Karpas-422 (cell line): ENCODE measurements at places on chromosomes 7 and 10. TPM values are rescaled to one million over a fixed set of nuclear protein-coding genes. Genes with fewer than 3 reads are reported as not detected.
A peak's percentile ranks its signal among the peaks of the same experiment; 100 is the strongest.

Gene HEPACAM2
- total RNA-seq, result 0.30 TPM in 1 of 2 replicates, not detected in the other

- no peaks in the 10 kb centered on the region for H3K36me3 ChIP-seq
- H3K4me1 ChIP-seq, result no peaks in the 10 kb centered on the region
- no peaks in the 10 kb centered on the region for H3K27me3 ChIP-seq
- DNase-seq, result no peak
- no peak overlapping the region for H3K27ac ChIP-seq
- H3K4me3 ChIP-seq, result no peak overlapping the region
Measured at GRCh38 chr10:22977751-22978150, 49.9 kb downstream of the ARMC3 start.

Gene DRGX
- not detected in 2 replicates for total RNA-seq

- H3K4me1 ChIP-seq, result peaks cover 22% of the 10 kb centered on the region
- H3K27me3 ChIP-seq, result peaks cover 5% of the 10 kb centered on the region; the same call in 1 of the 2 replicates
- H3K27ac ChIP-seq, result no peak overlapping the region
Measured at GRCh38 chr7:69090936-69091335, 507.3 kb upstream of the AUTS2 start.

DNA sequence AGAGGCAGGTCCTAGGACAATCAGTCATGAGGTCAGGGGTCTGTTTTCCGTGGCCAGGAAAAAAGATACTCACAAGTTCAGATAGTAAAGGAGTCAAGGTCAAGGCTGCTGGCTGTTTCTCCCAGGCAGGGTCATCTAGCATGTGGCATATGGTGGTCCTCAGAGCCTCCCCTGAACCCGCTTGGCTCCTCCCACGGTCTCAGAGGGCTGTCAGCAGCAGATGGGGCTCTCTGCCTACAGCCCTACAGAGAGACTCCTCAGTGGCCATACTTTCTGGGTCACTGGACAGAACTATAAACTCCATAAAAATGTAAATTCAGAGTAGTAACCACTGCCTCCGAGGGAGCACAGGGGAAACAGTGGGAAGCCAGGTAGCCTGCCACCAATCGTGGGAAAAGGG lies 11.3 kb upstream of the DRGX start:
- H3K4me3 ChIP-seq, result no peak overlapping the region
- no peaks in the 10 kb centered on the region for H3K36me3 ChIP-seq
- H3K27ac ChIP-seq, result no peak overlapping the region
- no peak for DNase-seq

DNA sequence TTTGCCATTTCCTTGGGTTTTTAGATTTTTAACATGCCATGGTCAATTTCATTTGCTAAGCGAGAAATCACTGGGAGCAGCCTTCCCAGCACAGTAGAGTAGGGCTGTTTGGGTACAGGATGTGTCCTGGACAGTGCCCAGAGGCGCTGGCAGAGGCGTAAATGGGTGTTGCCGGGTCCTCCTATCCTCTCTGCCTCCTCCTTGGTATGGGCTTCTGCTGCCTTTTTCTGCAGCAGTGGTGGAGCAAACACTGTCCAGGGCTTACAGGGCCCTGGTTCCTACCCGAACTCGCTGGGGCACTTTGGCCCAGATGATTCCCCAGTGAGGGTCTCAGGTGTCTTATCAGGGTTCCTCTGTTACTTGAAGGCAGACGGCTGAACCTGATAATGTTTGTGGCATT lies 298.3 kb downstream of the RPS24 start:
- no peaks in the 10 kb centered on the region for H3K4me1 ChIP-seq
- H3K36me3 ChIP-seq, result no peaks in the 10 kb centered on the region
- no peak overlapping the region for H3K27ac ChIP-seq
- peaks cover 3% of the 10 kb centered on the region; the same call in 1 of the 2 replicates for H3K27me3 ChIP-seq
- DNase-seq, result no peak

GRCh38 chr7:139893461-139893860 lies 64.4 kb downstream of the TBXAS1 start:
- no peak overlapping the region for H3K4me3 ChIP-seq
- no peaks in the 10 kb centered on the region for H3K36me3 ChIP-seq
- no peak overlapping the region for H3K27ac ChIP-seq
- peaks cover under 1% of the 10 kb centered on the region; the same call in 1 of the 2 replicates for H3K4me1 ChIP-seq
- no peak for DNase-seq

DNA sequence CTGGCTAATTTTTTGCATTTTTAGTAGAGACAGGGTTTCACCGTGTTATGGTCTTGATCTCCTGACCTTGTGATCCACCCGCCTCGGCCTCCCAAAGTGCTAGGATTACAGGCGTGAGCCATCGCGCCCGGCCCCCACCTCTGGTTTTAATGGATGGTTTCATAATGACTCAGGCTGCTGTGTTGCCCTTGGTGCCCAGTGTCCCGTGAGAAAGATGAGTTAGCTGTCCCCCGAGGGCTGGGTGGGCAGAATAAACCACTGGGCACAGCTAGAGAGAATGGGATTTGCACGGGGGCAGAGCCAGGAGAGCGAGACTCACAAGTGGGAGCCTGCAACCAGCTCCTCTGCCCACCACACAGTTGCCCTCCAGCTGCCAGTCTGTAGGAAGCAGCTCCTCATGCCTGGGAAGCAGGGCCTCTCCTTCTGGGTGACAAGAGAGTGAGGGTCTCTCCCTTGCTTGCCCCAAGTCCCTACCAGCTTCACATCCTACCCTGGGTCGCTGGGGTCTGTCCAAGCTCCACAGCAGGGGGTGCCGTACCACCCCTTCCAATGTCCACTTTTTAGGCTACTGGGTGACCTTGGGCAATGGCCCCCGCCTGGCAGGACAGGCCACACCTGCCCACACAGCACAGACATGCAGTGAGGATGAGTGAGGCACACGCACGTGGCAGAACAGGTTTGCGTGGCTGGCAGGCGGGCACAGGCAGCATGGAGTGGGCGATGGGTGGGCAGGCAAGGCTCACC lies 16.1 kb upstream of the NDST2 start:
- H3K27ac ChIP-seq, result no peak overlapping the region
- H3K4me3 ChIP-seq, result no peak overlapping the region
- H3K36me3 ChIP-seq, result no peaks in the 10 kb centered on the region
- peak; percentile 19 for DNase-seq

GRCh38 chr7:100044718-100045117 lies 4.9 kb upstream of the ZSCAN21 start:
- peaks cover 7% of the 10 kb centered on the region for H3K4me1 ChIP-seq

DNA sequence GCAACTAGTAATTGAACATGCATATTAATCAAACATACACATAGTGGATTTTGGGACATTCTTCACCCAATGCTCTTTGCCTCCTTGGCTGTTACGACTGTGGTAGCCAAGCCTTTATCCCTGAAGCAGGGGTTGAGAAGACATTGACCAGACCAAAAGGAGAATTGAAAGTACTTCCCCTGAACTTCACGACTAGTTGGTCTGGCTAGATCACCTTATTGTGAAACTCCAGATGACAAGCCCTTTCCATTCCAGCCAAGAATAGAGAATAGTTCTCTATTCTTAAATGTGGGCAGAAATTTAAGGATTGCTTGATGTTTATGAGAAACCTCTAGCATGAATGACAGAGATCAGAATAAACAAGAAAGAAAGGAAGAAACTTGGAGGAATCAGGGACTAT lies 97.0 kb downstream of the LRMDA start:
- no peak for DNase-seq
- no peaks in the 10 kb centered on the region for H3K36me3 ChIP-seq
- no peak overlapping the region for H3K4me3 ChIP-seq
- no peaks in the 10 kb centered on the region for H3K4me1 ChIP-seq
- no peaks in the 10 kb centered on the region for H3K27me3 ChIP-seq

DNA sequence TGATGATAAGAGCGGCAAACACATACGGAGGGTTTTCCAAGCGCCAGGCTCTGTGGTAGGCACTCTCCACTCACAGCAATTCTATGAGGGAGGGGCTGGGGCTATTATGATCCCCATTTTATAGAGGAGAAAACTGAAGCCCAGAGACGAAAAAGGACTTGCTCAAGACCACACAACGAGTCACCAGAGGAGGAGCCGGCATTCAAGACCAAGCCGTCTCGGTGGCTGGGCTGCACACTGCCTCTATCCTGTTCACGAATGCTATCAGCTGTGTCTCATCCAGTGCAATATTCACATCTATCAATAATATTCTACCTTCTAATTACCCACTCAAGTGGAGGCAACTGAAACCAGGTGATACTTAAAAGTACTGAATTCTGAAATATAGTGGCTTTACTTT lies 67.8 kb upstream of the NMT2 start:
- H3K27ac ChIP-seq, result no peak overlapping the region
- H3K4me3 ChIP-seq, result no peak overlapping the region
- H3K27me3 ChIP-seq, result no peaks in the 10 kb centered on the region
- DNase-seq, result no peak
